ENCODE measurements at places on chromosomes 5 and 9.
A peak's percentile ranks its signal among the peaks of the same experiment; 100 is the strongest.

- DNase-seq: no peak
Observed at GRCh38 chr5:75964008-75964407, 119.2 kb upstream of the SV2C start.

DNA sequence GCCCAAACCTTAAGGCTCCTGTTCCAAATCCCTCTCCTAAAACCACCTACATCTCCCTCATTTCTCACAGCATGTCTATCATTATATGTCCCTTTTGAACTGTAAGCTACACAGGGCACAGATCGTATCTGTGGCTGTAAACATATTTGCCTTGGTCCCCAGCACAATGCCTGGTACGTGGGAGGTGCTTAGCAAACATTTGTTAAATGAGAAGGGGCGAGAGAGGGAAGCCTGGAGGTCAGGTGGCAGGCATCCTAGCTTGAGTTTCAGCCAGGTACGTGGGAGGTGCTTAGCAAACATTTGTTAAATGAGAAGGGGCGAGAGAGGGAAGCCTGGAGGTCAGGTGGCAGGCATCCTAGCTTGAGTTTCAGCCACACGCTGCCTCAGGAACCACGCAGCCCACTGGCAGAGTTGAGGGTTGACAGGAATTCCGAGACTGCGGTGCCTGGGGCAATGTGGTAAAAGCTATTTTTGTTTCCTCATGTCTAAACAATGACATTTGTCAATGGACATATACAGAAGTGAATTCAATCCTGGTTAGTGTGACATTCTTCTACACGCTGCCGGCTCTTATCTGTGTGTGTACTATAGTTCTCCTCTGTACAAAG, 113.6 kb downstream of the EFNA5 start:
- peak; percentile 14 for DNase-seq

DNA sequence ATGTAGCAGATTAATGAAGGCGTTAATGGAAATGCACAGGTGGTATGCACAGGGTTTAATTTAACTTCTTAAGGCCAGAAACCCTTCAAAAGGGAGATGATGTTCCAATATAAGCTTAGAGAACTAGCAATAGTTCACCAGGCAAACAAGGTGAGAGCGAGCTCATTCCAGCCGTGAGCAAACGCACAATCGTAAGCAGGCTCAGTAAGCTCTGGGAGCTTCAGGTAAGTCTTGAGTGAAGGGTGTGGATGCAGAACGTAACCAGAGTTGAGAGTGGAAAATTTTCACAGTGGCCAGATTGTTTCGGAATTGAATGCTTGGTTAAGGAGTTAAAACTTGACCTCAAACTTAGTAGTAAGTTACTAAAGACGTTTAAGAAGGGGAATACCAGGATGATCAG, 5.7 kb downstream of the EQTN start:
- DNase-seq: no peak

GRCh38 chr5:124783794-124784193, 37.4 kb upstream of the ZNF608 start:
- DNase-seq: peak; percentile 24

DNA sequence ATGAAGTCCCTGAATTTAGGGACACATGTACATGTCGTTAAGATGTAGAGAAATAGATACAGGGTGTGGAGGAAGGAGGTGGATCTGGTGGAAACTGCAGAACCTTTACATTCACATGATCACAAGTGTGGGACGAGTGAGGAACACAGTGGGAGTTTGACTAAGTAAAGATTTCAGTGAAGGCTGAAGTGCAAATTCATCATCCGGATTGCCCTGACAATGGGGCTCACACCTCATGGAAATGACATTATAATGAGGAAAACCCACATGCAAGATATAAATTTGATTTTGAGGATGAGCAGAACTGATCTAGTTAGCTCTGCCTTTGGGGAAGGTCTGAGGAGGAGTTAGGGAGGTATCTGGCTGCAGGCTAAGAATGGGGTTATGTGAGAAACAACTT, 173.9 kb downstream of the FSTL4 start:
- no peak for DNase-seq

DNA sequence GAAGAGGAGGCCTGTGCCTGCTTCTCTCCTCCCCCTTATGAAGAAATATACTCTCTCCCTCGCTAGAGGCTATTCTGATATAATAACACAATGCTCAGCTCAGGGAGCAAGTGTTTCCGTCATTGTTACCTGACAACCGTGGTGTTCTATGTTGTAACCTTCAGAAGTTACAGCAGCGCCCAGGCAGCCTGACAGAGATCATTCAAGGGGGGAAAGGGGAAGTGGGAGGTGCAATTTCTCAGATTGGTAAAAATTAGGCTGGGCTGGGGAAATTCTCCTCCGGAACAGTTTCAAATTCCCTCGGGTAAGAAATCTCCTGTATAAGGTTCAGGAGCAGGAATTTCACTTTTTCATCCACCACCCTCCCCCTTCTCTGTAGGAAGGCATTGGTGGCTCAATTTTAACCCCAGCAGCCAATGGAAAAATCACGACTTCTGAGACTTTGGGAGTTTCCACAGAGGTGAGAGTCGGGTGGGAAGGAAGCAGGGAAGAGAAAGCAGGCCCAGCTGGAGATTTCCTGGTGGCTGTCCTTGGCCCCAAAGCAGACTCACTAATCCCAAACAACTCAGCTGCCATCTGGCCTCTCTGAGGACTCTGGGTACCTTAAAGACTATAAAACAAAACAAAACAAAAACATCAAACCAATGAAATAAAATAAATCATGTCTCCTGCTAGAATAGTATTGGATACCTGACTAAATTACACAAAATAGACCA, 1.3 kb downstream of the TMEM174 start:
- DNase-seq: no peak
